ENCODE measurements at places on chromosomes 1 and 21. TPM values are rescaled to one million over a fixed set of nuclear protein-coding genes. Genes with fewer than 3 reads are reported as not detected.

DNA sequence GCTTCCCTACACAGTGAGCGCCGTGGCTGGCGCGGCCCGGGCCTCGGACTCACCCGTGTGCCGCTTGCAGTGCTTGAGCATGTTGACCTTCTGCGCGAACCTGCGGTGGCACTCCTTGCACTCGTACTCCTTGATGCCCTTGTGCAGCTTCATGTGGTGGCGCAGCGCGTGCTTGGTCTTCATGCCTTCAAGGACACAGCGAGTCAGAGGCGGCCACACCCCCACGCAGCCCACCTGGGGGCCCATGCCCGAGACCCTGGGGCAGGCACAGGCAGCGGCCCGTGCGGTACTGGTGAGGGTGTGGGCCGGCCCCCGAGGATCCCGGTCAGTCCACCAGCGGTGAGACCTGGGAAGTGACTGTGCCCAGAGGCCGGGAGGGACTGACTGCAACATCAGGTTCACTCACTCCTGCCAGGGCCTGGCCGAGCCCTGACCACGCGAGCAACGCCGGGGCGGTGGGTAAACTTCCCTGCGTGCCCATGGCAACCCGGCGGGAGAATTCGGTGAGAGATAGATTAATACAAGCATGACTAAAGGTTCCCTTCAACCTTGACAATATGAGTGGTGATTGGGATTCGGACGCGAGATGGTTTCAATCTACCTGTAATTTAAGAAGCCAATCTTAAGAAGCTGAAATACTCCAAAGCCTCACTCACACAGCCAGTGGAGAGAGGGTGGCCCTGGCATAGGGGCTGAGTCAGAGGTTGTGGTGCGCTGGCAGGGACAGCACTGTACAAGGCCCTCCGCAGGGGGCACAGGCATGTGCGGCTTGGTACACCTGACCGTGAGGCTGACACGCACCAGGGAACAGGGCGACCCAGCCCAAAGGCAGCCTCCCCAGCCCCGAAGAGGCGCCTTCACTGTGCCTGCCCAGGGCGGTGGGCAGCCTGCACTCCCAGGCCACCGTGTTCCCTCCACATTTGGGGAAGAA lies 49.1 kb upstream of the RIPK4 start:
- H3K36me3 ChIP-seq, result no peaks in the 10 kb centered on the region
- no peaks in the 10 kb centered on the region for H3K4me1 ChIP-seq
- no peaks in the 10 kb centered on the region for H3K27me3 ChIP-seq

- H3K4me3 ChIP-seq, result no peak overlapping the region
- no peaks in the 10 kb centered on the region for H3K4me1 ChIP-seq
- no peaks in the 10 kb centered on the region for H3K36me3 ChIP-seq
- no peak overlapping the region for H3K27ac ChIP-seq
- no peaks in the 10 kb centered on the region for H3K27me3 ChIP-seq
- DNase-seq, result no peak
Measured at GRCh38 chr1:175941164-175941563, 197.8 kb upstream of the TNR start.

DNA sequence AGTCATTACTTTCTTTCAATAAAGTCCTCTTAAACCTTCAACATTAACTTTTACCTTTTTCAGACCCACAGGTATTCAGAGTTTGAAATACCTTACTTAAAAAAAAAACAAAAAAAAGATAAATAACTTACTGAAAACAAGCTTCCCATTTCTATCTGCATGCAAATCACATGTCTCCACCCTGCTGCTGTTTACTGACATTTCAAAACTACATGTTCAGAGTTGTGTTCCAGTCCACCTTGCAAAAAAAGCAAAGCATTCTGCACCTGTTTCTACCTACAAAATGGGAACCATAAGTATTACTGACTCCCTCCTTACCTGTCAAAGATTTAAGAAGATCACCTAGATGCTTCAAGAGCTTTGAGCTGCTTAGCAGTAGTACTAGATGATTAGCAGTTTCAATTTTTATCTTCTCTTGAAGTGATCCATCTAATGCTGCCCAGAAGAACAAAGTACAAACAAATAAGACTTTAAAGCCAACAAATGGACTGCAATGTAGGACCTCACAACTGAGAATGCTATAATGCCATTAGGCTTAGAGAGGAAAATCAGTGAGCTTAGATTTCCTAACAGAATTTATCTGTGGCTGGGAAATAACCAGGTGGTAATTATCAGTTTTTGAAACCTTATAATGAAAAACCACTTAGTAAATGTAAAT lies 61.2 kb downstream of the ANKRD13C start:
- H3K27me3 ChIP-seq, result no peaks in the 10 kb centered on the region
- H3K4me3 ChIP-seq, result no peak overlapping the region
- DNase-seq, result no peak
- peaks cover 36% of the 10 kb centered on the region for H3K36me3 ChIP-seq

GRCh38 chr1:93490357-93490756 lies 42.4 kb downstream of the FNBP1L start:
- H3K4me3 ChIP-seq, result no peak overlapping the region
- H3K27ac ChIP-seq, result no peak overlapping the region
- H3K27me3 ChIP-seq, result no peaks in the 10 kb centered on the region
- H3K4me1 ChIP-seq, result peaks cover 7% of the 10 kb centered on the region

DNA sequence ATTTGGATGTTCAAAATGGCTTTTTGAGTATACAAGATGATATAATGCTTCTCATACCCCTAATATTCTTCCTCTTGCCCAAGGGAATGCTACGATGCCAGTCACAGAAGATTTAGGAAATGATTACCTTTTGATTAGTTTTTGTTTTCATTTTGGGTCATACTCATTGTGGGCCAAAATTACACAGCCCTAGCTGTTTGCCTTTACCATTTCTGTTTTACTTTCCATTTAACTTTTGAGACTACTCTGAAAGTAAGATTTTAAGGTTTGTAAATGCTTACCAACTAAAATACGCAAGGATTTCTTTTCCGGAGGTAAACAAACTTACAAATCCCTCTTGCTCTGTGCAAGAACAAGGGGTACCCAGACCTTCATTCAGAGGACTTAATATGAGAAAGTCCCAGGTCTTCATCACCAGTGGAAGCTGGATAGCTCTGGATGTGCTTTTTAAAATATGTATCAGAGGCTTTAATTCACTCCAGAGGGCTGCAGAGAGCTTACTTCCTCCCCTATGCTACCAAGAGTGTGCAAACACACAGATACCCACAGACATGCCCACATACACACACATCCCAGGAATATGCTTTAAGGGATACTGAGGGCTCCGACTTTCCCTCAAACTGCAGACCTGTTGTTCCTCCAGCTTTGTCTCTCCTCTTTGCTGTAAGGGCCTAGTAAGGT lies 631.4 kb downstream of the SMYD3 start:
- H3K27ac ChIP-seq, result no peak overlapping the region
- DNase-seq, result no peak
- H3K27me3 ChIP-seq, result no peaks in the 10 kb centered on the region
- H3K36me3 ChIP-seq, result no peaks in the 10 kb centered on the region
- H3K4me3 ChIP-seq, result no peak overlapping the region
- H3K4me1 ChIP-seq, result peaks cover 8% of the 10 kb centered on the region

DNA sequence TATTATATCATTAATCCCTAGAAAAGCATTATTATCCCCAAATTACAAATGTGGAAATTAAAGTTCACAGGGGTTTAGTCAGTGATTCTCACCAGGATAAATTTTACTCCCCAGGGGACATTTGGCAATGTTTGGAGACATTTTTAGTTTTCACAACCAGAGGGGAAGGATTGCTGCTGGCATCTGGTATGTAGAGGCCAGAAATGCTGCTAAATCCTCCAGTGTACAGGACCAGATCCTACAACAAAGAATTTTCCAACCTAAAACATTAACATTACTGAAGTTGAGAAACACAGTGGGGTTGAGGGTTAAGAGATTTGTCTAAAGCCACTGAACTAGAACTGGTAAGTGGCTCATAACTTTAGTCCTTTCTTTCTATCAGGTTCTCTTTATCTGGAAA lies 162.0 kb upstream of the SYT6 start:
- H3K4me1 ChIP-seq, result no peaks in the 10 kb centered on the region
- no peak overlapping the region for H3K27ac ChIP-seq
- no peaks in the 10 kb centered on the region for H3K36me3 ChIP-seq
- H3K4me3 ChIP-seq, result no peak overlapping the region

- H3K36me3 ChIP-seq, result no peaks in the 10 kb centered on the region
- H3K27ac ChIP-seq, result no peak overlapping the region
- DNase-seq, result no peak
- peaks cover 4% of the 10 kb centered on the region for H3K4me1 ChIP-seq
Measured at GRCh38 chr1:241533326-241534115, 1.3 kb downstream of the KMO start.

GRCh38 chr1:241997401-241997998 lies 1.4 kb downstream of the MAP1LC3C start:
- DNase-seq, result no peak
- H3K4me1 ChIP-seq, result peaks cover 5% of the 10 kb centered on the region
- no peak overlapping the region for H3K27ac ChIP-seq
- H3K27me3 ChIP-seq, result no peaks in the 10 kb centered on the region
- no peak overlapping the region for H3K4me3 ChIP-seq

- H3K36me3 ChIP-seq, result peaks cover 10% of the 10 kb centered on the region
- no peak for DNase-seq
- H3K27ac ChIP-seq, result no peak overlapping the region
- H3K4me3 ChIP-seq, result no peak overlapping the region
- H3K27me3 ChIP-seq, result no peaks in the 10 kb centered on the region
Measured at GRCh38 chr1:145736191-145736590, 16.9 kb downstream of the CD160 start.

The NPR1 gene
- 3.0 TPM for total RNA-seq

The SPRR2F gene
- not detected for total RNA-seq

The EFNA3 gene
- total RNA-seq, result 0.55 TPM

The SLFNL1 gene
- 1.1 TPM for total RNA-seq

The WNT2B gene
- 0.49 TPM for total RNA-seq

Measured in gastrocnemius medialis (tissue), 4 donors.